ENCODE measurements at places on chromosomes 1 and 21.

GRCh38 chr1:33393524-33393923, 37.4 kb downstream of the PHC2 start:
- no peak for DNase-seq

DNA sequence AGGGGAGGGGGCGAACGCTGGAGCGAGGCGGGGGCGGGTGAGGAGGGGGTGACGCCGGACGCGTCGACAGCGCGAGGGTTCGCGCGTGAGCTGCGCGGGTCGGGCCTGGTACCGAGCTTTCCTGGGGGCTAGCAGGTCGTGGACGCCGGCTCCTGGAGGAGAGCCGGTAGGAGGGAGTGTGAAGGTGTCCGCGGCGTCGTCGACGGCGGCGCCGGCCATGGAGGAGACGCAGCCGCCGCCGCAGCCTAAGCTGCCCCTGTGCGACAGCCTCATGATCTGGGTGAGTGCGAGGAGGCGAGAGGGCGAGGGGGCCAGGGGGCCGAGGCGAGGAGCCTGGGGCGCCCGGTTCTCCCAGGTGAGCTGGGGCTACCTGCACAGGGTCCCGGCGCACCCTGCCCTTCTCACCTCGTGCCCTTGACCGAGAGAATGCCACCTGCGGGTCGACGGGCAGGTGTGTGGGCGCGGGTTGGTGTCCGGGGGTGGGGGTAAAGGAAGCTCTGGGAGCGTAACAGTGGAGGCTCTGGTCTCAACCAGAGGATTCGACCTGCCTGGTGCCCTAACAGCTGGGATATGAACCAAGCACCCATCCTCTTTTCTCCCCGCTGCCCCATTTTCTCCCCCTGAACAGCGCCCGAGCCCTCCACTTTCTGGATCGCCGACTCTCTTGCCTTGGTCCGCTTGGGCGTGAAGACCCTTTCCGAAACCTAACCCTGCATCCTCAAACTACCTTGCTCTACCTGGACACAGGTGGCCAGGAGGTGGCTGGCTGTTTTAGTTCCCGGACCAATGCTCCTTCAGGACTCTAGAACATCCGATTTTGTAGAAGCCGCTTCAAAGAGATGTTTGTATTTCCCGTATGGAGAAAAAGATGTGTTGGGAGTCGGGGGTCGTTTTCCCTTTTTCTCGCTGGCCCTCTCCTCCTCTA, at the start of gene HOOK1:
Gene HOOK1, plus strand, starts transcription at position 49 of the 925 bp plus-strand sequence. Its CDS starts 169 bp downstream, at position 218.
- no peak for DNase-seq

DNA sequence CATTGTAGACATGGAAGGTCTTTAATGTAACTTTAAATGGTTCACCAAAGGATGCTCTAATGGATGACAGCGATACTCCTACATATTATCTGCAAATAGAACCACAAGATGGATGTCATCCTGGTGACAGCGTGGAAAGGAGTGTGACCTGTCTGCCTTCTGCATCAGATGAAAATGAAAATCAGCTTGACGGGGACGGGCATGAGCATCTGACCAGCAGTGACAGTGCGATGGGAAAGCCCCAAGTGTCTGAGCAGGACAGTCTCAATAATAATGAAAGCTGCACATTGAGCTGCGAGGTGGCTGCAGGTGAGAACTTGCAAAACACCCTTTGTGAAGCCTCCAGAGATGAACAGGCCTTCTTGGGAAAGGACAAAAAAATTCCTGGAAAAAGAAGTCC, 25.2 kb downstream of the CNST start:
- DNase-seq, result no peak

DNA sequence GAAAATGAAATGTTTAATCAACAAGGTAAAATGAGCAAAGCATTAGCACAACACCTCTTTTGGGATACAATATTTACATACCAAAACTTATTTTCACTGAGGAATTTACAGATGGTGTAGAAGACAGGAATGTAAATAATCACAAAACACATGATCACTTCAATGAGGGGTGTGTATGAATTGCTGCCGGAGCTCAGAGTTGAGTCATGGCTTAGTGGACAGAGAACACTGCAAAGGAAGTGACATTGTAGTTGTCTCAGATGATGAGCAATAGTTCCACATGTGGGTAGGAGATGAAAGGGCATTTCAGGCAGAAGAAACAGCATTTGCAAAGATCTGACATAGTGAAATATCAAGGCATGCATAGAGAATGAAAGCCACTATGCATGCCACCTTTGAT, 5.6 kb upstream of the KPRP start:
- no peak for DNase-seq

DNA sequence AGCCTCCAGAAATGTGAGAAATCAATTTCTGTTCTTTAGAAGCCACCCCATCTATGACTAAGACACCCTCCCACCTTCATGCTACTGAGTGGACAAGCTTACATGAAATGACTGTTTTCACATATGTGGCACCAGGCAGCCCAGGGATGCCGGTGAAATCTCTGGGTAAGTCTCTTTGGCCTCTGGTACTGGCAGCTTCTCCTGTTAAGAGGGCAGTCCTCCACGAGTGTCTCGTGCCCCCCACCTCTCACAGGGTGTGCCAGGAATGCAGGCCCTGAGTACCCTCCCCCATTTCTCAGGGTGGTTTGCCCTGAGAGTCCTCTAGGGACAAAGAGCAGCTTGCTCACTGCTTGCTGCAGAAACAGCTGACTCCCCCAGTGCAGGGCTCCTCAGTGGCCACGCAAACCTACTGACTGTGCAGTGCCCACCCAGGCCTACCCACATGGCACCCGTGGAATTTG, 3.2 kb upstream of the PRXL2B start:
- DNase-seq, result no peak

GRCh38 chr1:151511636-151512215, 539 bp downstream of the CGN start:
- no peak for DNase-seq

- no peak for DNase-seq
These were observed 58.9 kb downstream of the ATP1A1 start for GRCh38 chr1:116431870-116432500.

- DNase-seq, result no peak
These were observed 347.4 kb upstream of the B3GALT2 start for GRCh38 chr1:193533853-193534252.

GRCh38 chr1:48693180-48693579, 83.5 kb downstream of the BEND5 start:
- no peak for DNase-seq

DNA sequence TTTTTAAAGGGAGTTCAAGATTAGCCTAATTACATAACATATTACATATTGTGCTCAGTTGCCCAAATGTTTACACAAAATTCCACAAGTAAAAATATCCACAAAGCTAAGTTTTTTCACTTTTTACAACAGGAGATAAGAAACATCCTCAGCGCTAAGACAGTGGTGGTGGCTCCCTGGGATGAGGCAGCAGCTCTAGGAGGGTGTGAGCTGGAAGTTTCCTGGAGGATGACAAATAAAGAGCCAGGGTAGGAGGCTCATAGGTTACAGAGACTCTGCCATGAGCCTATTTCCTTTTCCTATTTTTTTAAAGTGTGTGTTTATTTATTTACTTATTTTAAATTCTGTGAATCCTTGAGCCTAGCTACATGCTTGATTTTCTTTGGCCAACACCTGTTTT, 91.7 kb downstream of the COL24A1 start:
- DNase-seq, result no peak

DNA sequence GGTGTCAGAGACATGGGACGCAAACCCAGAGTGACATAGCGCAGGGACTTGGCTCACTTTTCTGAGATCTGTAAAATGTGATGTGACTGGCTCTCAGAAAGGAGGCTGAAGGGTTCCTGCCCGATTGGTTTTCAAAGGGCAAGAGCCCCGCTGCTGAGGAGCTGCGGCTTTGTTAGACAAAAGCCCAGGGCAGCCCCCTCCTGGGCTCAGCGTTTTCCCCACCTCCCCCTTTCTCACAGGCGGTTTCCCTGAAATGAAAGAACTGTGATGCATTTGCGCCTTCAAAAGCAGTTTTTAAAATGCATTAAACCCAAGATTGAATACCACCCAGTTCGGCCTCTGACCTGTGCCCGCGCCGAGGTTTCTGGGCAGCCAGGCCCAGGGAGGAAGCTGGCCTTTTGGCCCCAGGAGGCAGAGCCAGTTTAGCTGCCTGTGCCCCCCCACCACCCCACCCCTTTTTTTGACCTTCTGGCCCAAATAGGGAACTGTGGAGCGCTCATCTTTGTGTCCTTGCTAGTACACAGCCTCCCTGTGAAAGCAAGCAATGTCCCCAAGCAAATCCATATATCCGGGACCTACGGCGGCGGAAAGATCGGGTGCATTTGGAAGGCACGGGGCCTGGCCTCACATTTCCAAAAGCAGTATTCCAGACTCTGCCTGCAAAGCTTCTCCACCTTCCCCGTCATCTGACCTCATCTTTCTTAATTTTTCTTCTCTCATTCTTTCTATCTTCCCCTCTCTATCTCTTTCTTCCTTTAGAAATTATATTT, 28.6 kb downstream of the CD247 start:
- no peak for DNase-seq

DNA sequence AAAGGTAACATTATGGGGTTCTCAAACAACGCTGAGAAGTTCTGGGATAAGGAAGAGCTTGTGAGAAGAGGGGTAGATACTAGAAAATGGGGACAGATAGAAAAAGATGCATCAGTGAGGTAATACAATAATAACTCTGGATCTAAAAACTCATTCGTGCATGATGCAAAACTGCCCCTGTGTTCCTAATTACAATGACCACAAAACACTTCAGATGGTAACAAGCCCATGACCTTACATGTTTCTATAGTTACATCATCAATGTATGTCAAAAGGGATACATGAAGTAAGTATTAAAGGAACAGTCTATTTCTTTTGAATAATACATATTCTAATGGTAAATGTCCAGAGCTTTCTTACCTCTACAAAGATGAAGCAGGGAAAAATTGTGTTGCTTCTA, 110.6 kb upstream of the PLPPR5 start:
- no peak for DNase-seq

GRCh38 chr1:150971583-150972416, 2.8 kb downstream of the CERS2 start:
- no peak for DNase-seq

GRCh38 chr21:16678429-16679160, 834.2 kb upstream of the CXADR start:
- DNase-seq, result no peak

GRCh38 chr1:79100385-79100784, 93.9 kb upstream of the ADGRL4 start:
- DNase-seq, result no peak

DNA sequence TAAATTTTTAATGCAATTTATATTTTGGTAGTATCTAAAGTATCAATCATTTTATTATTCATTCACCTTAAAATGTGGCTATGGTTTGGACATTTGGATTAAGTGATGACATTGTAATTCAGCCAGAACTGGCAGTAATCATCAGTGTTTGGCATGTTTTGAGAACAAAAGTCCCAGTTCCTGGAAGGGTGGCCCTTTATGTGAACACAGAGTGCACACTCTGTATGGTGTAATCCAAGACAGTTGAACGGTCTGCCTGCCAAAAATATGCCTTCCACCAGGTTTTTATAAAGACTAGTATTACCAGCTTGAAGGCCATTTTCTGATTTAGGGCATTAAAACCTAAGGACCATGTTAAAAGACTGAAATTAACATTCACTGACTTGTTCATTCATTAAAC, 448.7 kb downstream of the LTN1 start:
- no peak for DNase-seq

GRCh38 chr1:16212251-16212961, at the start of gene ARHGEF19:
TSS of gene ARHGEF19 (minus strand) at chr1:16212652. CDS start at chr1:16209054, 3,598 bp downstream.
- DNase-seq, result no peak

DNA sequence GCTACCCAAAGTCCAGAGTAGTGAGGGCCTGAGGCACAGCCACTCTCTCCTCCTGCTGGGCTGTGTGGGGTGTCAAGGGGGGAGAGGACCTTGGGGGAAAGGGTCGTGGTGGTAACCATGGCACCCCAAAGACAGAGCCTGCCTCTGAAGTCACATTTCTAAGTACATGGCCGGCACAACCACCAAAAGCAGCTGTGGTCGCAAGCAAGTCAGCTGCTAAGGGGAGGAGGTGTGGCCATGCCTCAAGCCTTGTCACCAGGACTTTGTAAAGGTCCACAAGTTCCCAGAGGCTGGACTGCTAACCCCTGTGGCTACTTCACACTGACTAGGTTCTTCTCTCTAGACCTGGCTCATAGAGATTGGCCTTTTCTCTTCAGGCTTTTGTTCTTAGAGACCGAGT, 310.6 kb downstream of the LMX1A start:
- no peak for DNase-seq

DNA sequence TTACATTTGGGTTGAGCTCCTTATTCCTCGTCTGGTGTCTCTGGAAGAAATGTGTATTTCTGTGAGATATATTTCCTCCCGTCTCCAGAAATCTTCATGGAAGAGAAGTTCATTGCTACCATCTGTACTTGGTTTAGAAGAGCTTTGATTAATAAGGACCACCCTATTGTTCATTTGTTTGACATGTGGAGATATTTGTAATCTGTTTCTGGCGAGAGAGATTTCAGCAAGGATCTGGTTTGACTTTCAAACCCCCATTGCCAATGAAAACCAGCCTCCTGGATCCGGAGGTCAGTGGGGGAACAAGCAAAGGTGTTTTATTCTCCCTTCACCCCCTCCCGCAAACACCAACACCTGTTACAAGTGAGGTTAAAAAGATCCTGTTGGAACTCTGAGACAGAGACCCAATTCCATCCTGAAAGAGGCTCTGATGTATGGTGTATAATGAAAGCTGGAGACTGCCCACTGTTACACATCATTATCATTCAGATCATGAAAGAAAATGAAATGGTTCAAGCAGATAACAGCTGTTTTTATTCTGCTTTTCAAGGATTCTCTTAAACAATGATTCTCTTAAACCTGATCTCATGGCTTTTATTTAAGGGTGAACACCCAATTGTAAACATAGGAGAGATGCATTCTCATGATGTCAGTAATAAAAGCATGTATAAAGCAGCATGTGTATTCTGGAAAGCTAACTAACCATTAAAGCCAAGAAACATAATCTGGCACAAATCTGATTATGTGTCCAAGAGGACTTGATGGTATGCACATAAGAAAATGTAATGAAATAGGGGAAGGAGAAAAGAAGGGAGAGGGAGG, 393.5 kb upstream of the ADGRL2 start:
- no peak for DNase-seq

GRCh38 chr1:65341381-65341780, 32.0 kb downstream of the DNAJC6 start:
- no peak for DNase-seq

GRCh38 chr1:92980732-92981647, 19.7 kb upstream of the DIPK1A start:
- no peak for DNase-seq

DNA sequence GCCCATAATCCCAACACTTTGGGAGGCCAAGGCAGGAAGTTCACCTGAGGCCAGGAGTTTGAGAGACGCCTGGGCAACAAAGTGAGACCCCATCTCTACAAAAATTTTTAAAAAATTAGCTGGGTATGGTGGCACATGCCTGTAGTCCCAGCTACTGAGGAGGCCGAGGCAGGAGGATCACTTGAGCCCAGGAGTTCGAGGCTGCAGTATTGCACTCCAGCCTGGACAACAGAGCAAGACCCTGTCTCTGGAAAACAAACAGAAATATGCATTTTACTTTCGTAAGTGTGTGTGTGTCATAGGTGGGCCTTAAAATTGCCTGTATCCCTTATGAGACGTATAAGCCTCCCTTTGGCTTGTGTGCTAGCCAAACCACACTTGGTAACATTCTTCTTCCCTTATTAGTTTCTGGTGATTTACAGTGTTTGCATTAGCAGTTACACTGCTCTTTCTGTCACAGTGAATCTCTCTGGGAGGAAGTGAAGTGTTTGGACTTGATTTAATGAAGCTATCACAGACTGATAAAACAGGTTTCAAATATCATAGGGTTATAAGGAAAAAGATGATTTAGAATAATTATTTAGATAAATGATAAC, 48.9 kb upstream of the KIF26B start:
- no peak for DNase-seq

Data from activated T-helper 1 cell treated with anti-CD3 and anti-CD28 coated beads, Interleukin-2, amount 50 U/mL, for 16 hours (primary cell).